ENCODE measurements at places on chromosomes 13 and 19.

DNA sequence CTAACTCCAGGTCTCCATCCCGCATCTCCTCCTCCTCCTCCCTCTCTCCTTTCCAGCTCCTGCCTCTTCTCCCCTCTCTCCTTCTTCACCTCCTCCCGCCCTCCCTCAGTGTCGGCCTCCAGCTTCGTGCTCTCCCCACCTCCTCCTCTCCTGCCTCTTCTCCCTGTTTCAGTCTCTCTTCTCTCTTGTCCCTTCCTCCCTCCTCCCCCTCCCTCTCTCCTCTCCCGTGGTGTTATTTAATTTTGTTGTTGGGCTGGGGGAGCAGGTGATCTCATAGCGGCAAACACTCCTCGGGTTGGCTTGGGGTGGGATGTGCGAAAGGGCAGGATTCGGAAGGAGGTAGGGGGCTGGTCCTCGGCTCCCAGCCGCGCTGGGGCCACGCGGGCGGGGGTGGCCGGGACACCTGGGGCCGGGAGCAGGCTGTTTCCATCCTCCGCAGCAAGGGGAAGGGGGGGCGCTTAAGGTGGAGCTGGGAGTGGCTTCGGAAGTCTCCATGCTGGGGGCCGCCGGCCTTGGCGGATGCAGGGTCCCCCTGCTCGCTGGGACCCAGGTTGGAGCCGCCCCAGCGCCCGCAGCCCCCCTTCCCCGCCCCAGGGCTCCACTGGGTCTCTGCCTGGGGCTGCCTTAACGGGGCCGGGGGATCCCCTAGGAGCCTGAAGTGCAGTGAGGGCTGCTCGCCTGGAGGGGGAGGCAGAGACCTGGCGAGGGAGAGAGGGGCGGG lies at the start of gene CA11:
Gene CA11 (minus strand): TSS at position 187 of the 721 bp plus-strand sequence. CDS start 555 bp downstream, outside the sequence.
- DNase-seq, result peak; percentile 88

- no peak for DNase-seq
Measured at GRCh38 chr19:4913996-4914735, 4.9 kb downstream of the UHRF1 start.

DNA sequence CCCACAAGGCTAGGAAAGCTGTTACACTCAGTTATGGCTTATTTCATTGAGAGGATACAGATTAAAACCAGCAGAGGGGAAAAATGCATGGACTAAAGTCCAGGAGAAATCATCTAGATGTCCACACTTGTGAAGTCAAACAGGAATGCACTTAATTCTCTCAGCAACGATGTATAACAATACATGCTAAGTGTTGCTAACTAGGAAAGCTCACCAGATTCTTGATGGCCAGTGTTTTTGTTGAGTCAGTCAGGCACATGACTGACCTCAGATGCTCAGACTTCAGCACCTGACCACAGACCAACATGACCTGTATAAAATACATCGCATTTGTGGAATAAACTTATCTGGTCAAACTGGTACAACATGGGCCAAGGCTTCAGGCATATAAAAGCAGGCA lies 470.2 kb upstream of the PRR20A start:
- no peak for DNase-seq

- peak; percentile 88 for DNase-seq
Measured at GRCh38 chr19:1411255-1412191, 4.1 kb downstream of the DAZAP1 start.

DNA sequence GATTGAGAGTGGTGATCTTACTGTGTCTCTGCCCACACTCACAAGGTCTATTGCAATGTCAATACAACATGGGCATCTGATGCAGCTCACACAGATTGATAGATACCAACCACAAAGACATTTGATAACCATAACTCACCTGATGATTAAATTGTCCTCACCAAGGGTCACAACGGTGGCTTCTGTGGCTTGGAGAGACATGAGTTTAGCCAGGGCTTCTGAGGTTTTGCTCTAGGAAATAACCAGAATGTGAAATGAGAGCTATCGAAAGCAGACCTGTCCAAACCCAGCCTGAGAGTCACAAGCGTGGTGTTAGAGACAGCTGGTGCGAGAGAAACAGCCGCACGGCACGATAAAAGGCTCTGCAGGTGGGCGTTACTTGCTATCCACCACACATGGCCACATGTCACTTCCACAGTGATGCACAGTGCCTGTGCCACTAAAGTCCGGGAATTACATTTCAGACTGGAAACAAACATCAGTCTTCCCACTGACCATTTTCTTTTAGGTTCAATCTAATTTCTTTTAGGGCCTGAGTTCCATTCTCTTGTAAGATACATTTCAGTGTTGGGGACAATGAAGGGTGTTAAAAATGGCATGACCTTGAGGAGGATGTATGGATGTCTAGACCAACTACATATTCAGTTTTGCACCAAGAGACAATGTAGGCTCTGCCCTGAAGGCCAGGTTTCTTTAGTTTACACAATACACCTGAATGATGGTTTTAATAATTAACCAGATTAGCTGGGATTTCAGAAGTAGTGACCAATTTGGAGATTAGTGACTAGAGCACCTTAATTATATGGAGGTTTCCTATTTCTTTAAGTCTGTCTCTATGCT lies 53.7 kb downstream of the ATP7B start:
- no peak for DNase-seq

DNA sequence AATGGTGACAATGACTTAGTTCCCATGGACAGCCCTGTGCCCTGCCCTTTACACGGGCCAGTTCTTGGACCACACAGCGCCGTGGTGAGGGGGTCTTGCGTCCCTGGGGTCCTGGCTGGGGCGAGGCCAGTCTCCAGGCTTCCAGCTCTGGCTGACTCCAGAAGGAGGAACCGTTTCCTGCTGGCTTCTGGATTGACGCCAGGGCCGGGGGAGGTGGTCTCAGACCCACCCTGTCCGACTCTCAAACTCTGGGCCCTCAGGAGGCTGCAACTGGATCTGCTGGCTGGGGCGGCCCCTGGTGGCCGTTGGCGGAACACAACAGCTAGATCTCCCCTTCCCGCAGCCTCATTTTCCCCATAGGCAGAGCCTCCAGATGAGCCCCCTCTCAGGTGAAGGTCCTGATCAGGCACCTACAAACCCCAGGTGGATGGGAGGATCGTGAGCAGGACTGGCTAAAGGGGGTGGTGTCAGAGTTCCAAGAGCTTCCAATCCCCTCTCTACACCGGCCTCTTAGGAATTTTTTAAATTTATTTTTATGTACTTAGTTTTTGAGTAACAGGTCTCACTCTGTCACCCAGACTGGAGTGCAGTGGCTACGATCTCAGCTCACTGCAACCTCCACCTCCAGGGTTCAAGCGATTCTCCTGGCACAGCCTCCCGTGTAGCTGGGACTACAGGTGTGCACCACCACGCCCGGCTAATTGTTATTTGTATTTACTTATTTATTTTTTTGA lies 8.0 kb downstream of the CCDC194 start:
- peak; percentile 67 for DNase-seq

DNA sequence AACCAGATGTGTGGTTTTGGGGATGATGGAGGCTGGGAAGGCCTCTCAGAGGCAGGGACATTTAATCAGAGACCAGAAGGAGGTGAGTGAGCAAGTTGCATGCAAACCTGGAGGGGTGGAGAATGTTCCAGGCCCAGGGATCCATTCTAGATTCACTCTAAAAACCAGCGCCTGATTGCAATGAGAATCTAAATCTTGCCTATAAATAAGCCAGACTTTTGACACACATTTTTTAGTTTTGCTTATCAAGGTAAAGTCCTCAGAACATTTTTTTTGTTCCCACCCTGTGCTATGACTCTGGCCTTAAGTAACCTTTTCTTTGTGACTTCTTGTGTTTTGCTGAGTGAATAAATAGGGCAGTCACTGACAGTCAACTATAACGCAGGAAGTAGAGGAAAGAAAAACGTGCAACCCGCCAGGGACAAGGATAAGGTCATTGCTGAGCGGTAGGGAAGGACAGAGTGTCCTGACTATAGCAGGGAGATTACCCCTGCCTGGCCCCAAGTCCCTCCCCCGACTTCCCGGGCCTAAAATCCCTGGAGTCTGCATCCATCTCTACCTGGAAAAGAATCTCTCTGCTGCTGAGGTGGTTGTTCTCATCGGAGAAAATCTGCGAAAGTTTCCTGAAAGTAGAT lies 14.4 kb downstream of the RGL3 start:
- no peak for DNase-seq

GRCh38 chr13:30572859-30573275 lies 44.9 kb upstream of the USPL1 start:
- DNase-seq, result no peak

- no peak for DNase-seq
Measured at GRCh38 chr19:4051175-4052101, 15.3 kb downstream of the ZBTB7A start.

DNA sequence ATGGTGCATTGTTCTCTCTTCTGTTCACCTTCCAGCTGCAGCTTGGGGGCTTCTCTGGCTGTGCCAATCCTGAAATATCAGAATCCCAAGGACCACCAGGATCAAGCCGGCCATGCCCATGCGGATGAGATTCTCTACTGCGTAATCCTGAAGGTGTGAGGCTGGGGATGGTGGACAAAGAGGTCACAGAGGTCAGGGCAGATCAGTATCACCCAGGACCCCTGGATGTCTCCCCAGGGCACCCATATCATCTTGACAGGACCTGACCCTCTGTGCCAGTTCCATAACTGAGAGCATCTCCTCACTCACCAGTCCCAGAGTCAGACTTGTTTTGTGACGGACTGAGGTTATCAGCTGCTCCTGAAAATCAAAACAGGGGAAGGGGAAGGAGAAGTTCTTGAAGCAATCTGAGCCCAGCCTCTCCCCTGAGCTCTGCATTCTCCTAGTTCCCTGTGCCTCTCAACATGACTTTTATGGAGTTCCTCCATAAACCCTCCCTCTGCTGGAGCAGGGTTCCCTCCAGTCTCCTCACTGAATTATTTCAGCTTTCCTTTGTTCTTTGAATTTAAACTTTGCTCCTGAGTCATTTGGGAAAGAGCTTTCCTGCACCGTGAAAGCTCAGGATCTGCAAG lies 5.5 kb downstream of the LILRA5 start:
- no peak for DNase-seq

DNA sequence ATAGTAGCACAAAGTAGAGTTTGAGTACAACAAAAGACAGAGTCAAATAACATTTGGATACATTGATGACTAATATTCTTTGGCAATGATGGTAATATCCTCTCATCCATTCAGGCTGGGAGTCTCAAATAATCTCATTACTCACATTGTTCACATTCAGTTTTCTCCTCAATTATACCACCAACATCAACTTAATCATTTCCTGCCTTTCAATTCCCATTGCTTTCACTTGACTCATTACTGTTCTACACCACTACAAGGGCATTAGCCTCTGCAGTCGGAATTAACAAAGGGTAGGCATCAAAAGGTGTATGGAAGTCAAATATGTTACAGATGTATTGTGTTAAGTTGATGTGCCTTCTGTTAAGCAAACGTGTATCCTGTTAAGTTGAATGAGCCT lies 518.4 kb upstream of the SLITRK1 start:
- no peak for DNase-seq
